EL (cell line): ENCODE measurements at places on chromosomes 13 and 19.

- peak; percentile 26 for DNase-seq
Observed at GRCh38 chr13:39016787-39017186, 21.1 kb downstream of the PROSER1 start.

GRCh38 chr13:69600811-69601210 lies 506.8 kb upstream of the ATXN8OS start:
- DNase-seq = no peak

- no peak for DNase-seq
Observed at GRCh38 chr13:99376924-99377323, 69.7 kb upstream of the GPR183 start.

DNA sequence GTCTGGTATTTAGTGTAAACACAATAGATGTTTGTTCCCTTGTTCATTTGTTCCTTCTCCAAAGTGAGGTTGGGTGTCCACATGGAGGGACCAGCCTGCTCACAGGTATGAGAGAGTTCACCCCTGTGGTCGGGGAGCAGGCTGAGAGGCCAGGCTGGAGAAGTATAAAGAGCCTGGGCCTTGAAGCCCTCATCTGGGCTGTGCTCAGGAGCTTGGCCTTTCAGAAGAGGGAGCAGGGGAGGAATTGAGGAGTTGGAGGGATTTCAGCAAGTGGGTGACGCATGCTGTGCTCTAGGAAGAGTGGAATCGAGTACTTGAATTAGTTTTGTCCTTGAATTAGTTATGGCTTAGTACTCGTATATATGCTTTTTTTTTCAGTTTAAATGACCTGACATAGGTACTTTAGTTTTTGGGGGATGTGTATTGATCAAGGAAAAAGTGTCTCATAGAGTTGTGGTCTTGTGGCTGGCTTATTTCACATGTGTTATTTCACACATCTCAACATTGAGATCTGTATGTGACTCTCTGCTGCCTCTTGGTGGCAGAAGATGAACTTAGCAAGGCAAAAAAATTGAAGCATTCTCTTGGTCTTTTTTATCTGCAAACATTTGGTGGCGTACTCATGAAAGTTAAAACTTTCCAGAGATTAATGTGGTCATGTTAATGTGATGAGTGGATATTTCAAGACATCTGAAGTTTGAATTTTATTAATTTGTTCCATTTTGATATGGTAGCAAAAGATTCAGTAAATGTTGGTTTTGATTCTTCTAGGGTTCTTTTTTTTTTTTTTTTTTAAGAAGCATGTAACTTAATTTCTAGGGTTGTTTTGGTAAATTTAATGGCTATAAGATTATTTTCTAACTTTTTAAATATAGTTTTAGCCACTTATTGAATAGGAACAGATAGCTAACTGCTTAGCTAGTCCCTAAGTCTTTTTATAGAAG lies 54.3 kb downstream of the SLAIN1 start:
- DNase-seq = peak; percentile 18

- DNase-seq = no peak
Observed at GRCh38 chr13:109836629-109837607, 50.5 kb upstream of the IRS2 start.

DNA sequence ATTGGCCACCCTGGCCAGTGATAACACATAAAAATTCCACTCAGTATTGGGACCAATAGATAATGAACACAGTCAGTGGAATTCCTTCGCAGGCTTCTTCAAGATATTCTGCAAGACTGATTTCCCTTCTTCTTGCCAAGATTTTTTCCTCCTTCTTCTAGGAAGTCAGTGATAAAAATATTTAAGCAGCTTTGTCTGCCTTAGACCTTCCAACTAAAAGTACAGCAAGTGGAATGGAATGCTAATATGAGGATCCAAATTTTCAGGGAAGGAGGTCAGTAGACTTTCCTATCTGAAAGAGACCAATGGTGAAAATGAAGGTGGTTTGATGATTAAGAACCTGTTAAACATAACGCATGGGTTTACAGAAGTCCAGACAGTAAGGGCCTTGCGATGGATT lies 9.6 kb downstream of the STARD13 start:
- peak; percentile 77 for DNase-seq

DNA sequence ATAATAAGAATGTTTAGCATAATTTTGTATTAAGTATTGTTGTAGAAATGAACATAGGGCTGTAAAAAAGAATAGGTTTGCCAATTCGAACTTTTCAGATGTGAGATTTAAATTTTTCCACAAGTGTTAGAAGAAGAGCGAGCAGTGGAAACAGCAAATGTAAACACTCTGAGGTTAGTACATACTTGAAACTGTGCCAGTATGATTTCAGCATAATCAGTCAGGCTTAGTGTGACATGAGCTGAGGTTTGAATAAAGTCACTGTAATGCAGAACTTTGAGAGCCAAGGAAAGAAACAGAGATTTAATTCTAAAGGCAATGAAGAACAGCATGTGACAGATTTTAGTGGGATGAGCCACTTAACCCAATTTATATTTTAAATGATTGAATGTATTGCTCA lies 2166.4 kb downstream of the PCDH9 start:
- peak; percentile 42 for DNase-seq

DNA sequence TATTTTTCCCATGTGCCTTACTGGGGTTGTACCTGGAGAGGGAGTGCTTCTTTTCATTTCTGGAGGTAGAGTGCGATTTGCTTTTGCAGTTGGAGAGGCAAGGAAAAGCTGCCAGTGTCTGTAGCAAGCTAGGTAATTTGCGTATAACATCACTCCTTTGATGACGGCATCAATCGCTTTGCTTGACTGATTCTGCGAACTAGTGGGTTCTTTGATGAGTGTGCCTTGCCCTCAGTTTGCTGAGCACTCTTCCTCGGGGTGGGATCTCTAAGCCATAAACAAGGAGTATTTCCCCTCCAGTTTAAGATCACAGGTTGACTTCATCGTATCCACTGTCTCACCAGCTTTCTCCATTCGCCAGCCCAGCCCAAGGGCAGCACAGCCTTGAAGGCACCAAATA lies 344.5 kb downstream of the KCNRG start:
- DNase-seq = no peak

- DNase-seq = no peak
Observed at GRCh38 chr13:113876346-113877148, 12.7 kb upstream of the GAS6 start.
